HTR-8/SVneo (cell line): ENCODE measurements at places on chromosomes 6 and 20.

- DNase-seq, result peak; percentile 17
Observed at GRCh38 chr6:134551245-134551960, 233.5 kb upstream of the SGK1 start.

DNA sequence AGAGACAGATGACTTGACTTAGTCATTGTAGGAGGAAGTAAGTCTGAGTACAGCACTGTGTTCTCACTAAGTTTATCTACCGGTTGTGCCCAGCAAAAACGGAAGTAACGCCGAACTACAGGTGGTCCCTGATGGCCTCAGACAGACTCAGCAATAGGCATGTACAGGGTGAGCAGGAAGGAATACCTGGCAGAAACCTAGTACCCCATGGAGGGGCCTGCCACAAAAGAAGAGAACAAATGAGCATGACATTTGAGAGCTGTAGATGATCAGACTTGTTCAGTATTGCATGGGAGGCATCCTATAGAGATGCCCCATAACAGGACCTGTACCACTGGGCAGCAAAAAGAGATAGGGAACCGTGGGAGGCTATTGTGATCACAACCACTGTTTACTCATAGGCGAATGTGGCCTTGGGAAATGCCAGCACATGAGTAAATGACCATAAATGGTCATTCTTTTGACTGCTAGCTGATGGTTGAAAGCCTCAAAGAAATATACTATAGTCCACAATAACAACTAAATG lies 106.4 kb upstream of the TAB2 start:
- no peak for DNase-seq

- DNase-seq, result no peak
Observed at GRCh38 chr20:48209102-48209501, 423.8 kb upstream of the SULF2 start.

GRCh38 chr6:145400508-145400907 lies 334.8 kb downstream of the EPM2A start:
- no peak for DNase-seq

GRCh38 chr6:73823832-73824231 lies 127.8 kb downstream of the CD109 start:
- no peak for DNase-seq

- DNase-seq, result no peak
Observed at GRCh38 chr6:55668591-55668990, 89.6 kb upstream of the HMGCLL1 start.

DNA sequence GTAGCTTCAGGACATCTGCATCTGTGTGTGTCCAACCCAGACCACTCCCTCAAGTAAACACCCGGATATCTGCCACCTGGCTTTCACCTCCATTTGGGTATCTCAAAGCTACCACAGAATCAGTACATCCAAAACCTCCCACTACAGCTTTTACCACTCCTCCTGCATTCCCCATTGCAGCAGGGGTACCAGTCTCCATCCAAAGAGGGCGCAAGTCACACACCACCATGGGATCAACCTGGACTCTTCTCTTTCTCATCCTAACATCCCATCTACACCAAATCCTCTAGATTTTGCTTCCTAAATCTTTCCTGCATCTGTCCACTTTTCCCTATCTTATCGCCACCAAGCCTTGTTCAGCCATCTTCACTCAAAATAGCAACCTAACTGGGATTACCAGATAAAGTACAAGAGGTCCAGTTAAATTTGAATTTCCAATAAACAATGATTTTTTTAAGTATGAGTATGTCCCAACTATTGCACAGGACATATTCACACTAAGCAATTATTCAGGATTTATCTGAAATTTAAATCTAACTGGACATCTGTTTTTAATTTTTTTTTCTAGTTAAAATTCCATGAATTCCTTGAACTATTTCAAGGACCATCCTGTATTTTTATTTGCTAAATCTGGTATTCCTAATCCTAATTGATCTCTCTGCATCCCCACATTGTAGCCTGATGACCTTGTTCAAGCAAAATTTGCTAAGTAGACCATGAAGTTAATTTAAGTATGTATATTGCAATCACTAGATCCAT lies 164.3 kb upstream of the MLN start:
- DNase-seq, result peak; percentile 33

DNA sequence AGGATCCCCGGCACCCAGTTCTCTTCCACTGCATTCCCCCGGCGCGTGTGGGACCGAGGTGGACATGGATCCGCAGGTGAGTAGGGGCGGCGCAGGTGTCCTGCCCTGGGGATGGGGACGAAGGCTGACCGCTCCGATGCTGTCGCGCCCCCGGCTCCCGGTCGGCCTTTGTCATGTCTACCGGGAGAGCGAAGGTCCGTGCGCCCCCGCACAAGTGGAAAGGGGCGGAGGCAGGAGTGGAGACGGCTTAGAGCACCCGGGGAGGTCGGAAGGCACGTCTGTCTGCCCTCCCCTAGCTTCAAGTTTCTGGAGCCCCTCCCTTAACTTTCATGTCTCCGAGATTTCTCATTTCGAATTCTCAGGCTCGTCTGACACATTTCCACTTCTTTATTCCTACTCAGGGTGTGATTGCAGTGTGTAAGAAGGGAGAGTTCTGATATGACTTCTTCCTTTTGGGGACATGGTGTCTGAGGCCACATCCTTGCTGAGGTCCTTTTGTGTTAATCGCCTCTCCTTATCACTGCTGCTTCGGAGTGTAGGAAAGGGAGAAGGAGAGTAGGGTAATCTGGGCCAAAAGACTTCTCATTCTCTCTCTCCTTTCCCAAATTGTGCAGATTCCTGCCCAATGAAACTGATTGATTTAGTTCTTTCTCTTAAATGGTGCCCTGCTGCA lies 435 bp downstream of the KIFC1 start:
- no peak for DNase-seq

GRCh38 chr6:151036869-151037680 lies 171.6 kb downstream of the MTHFD1L start:
- DNase-seq, result no peak

GRCh38 chr20:10857352-10858070 lies 183.7 kb upstream of the JAG1 start:
- DNase-seq, result no peak

DNA sequence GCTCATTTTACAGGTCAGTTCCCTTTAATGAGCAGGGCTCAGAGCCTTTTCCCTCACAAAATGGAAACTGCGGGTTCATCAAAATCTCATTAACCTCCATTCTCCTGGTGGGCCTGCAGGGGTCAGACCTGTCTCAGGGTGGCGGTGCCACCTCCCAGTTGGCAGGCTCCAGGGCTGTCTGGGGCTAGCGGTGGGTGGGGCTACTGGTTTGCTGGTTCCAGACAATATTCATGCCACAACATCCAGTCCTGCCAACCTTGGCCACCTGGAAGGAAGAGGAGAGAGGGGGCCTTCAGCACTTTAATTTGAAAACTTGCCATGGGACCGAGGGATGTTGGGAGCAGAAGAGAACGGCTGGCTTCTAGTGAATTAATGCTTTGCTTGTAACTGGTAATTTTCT lies 41.9 kb upstream of the CTNNBL1 start:
- DNase-seq, result peak; percentile 78

GRCh38 chr6:46312654-46313053 lies 141.9 kb upstream of the ENPP5 start:
- no peak for DNase-seq

- DNase-seq, result no peak
Observed at GRCh38 chr6:27471365-27472115, 1.4 kb downstream of the ZNF184 start.

- no peak for DNase-seq
Observed at GRCh38 chr20:58245181-58245891, 16.9 kb upstream of the ANKRD60 start.

DNA sequence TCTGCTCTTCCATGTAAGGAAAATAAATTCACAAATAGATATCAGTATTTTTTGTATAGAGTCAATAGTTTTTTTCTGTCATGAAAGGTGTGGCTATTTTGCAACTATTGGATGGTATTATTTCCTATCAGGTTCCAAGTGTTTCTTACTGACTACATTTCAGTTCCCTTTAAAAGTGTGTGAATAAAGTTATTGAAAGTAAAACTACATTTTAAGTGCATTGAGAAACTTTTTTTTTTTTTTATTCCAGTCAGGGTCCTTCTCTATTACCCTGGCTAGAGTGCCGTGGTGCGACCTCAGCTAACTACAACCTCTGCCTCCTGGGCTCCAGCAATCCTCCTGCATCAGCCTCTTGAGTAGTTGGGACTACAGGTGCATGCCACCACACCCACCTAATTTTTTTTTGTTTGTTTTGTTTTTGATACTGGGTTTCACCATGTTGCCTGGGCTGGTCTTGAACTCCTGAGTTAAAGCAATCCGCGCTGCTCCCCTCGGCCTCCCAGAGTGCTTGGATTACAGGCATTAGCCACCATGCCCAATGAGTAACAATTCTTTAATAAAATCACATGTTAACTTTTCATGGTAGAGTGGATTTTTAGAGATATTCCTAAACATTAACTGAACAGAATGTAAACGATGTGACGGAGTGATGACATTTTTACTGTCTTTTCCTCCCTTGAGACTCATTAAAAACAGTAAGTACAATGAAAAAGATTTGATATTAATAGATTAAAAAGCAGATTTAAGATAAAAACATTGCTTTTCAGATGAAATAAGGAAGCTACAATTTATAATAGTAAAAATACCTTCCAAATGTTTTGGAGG lies 69.7 kb upstream of the ADGRF4 start:
- no peak for DNase-seq

DNA sequence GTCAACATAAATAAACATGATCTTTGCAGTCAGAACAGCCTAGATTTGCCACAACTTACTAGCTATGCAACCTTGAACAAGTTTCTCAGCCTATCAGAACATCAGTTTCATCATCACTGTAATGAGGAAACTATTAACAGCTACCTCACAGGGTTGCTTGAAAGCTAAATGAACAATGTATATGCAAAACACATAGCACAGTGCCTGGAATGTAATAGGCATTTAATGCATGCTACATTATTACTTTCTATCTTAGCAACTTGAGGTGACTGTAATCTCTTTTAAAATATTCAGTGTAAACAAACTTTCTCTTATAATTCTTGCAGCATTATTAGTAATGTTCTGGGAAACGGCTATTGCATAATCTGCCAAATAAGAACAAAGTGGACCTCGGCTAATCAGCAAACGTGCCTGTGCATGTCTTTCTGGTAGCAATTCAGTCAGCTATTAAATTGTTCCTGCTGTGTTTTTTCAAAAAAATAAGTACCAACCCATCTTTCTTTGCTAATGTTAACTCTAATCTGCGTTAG lies 61.5 kb downstream of the SYNE1 start:
- DNase-seq, result no peak

GRCh38 chr20:19709635-19710335 lies 48.3 kb upstream of the RIN2 start:
- DNase-seq, result no peak

DNA sequence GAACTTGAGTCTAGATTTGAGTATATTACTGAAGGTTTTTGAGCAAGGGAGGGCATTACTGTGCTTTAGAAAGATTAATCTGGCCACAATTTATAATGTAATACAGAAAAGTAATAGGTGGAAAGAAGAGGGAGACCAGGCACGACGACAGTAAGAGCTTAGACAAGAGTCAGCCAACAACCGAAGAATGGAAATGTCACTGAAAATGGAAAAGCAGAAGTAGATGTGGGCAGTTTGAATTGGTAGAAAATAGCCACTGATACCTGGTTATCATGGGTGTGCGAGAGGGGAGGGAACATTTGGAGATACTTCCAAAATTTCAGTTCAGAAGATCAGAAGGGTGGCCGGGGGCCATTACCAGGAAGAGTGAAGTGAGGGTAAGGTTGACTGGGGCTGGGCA lies 339.1 kb downstream of the UTRN start:
- no peak for DNase-seq

DNA sequence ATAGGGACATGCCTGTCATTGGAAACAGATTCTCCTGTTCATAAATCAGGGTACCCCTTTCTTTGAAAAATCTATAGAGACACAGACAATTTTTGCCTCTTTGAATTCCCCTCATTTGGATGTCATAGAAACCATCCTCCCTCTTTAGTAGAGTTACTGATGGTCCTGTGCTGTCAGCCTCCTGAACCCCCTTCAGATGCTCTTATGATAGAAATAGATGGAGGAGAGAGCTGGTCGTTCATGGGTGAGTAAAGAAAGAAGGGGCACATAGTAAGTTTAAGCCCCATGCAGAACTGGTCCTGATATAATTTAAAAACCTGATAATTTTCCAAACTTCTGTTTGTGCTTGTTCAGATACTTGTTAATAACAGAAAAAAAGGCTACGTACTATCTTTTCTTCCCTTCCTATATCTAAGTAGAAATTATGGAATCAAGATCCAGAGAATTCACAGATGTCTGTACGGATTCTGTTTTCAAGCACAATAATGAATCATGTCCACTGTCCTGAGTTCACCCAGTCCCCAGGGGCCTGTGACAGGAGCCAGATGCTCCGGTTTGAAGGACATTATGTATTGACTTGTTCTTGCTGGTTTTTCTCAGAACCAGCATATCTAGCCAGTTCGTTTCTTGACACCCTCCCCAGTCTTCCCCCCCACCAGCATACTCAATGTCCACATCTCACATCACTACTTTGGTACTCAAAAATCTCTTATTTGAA lies 78.1 kb downstream of the NCOA7 start:
- DNase-seq, result no peak

GRCh38 chr20:45308117-45308778 lies at the start of gene MATN4:
Gene MATN4, minus strand, starts transcription at chr20:45308299. Its CDS starts 2,717 bp downstream, at chr20:45305582.
- DNase-seq, result no peak

DNA sequence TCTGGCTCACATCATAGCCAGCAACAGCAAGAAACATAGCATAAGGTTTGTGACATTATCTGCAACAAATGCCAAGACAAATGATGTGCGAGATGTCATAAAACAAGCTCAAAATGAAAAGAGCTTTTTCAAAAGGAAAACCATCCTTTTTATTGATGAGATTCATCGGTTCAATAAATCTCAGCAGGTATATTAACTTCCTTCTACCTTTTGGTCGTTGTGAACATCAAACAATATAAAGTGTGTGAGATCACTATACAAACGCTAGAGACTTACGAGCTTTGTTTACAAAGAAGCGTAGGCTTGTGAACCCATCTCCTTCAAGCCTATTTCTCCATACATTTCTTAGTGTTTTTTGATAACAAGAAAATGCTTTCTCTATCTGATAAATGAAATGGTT lies 3.5 kb downstream of the WRNIP1 start:
- no peak for DNase-seq

- no peak for DNase-seq
Observed at GRCh38 chr20:62693524-62693922, 15.1 kb upstream of the NTSR1 start.

DNA sequence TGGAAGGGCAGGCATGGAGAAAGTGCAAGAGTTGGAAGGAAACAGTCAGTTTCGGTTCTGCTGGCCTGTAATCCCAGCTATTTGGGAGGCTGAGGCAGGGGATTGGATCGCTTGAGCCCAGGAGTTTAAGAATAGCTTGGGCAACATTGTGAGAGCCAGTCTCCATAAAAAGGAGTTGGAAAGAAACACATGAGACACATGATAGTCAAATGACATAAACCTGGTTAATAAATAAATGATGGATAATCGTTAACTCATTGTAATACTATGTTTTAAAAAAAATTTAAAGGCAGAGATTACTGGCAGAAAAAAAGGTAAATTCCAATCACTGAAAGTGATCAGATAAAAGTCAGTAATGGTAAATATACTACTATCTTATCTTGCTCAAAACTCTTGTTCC lies 37.2 kb upstream of the PHACTR1 start:
- no peak for DNase-seq
